NCI-H1694 (cell line): ENCODE measurements at places on chromosomes 2 and 18.

DNA sequence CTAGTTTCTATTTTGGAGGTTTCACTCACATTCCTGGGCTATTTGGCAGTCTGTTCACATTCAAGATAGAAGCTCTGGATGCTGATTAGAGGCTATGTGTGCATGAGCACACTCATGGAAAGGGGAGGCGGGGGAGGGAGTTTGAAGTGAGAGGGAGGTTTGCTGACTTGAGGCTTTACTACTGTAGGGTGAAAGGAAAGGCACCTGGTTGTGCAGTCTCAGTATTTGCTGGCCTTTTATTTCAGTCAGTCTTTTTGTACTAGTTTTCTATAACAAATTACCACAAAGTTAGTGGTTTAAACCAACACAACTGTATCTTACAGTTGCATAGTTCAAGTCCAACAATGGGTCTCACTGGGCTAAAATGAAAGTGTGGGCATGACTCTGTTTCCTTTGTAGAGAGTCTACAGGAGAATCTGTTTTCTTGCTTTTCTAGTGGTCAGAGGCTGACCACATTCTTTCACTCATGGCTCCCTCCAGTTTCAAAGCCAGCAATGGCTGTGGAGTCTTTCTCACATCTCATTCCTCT lies 47.7 kb upstream of the NR4A2 start:
- DNase-seq, result no peak

- DNase-seq, result no peak
Observed at GRCh38 chr18:37514953-37515352, 50.6 kb downstream of the CELF4 start.

DNA sequence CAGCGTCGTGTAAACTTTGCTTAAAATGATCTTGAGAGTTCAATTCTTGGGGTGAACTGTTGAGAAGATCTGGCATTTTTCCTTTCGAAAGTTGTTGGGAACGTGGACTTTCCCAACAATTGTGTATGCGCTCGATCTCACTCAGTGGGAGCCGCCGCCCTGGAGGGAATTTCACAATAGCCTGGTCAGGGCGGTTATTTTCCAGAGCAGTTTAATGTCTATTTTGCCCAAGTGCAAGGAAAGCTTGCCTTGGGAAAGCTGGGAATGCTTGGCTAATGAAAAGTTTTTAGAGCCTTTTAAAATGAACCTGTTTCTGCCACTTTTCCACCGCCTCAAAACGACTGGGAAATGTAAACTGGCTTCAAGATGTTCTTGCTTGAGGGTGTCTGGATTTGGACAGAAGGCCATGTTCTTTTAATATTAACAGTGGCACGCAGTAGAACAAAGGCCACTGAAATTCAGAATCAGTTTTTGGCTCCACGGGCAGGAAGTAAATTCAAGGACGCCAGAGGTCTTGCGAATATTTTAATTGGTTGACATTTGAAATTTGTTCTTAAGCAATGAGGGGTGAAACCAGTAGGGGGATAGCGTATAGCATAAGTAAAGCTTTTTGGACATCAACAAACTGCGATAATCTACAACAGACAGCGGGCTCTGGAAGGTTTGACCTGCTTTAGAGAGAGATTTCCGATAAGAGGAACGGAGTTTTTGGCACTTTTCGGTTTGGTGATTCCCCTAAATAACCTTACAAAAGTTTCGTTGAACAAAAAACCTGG lies 1.2 kb downstream of the CFLAR start:
- peak; percentile 36 for DNase-seq

- no peak for DNase-seq
Observed at GRCh38 chr18:70453058-70453775, 164.4 kb downstream of the SOCS6 start.

- peak; percentile 79 for DNase-seq
Observed at GRCh38 chr2:45922577-45922988, 271.1 kb downstream of the PRKCE start.

GRCh38 chr2:43098539-43098938 lies 127.9 kb downstream of the ZFP36L2 start:
- DNase-seq, result no peak

- no peak for DNase-seq
Observed at GRCh38 chr2:218755567-218756404, 26.2 kb upstream of the CYP27A1 start.

DNA sequence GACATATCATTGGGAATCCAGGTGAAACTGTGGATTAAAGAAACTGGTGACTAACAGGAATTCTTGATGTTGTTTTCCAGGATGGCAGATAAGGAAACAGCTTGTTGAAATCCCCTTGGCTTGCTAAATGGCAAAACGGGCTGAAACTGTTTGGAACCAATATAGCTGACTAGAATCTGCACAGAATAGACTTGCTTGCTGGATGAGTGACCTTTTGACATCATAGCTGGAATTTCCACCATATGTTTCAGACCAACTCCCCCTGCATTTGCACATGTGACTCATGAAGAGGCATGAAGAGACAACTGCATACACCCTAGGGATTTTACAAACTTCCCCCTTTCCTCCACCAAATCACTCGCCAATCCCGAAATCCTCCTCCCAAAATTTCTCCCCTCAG lies 87.7 kb upstream of the LYPD1 start:
- DNase-seq, result no peak

GRCh38 chr2:40034198-40034597 lies 255.1 kb upstream of the THUMPD2 start:
- DNase-seq, result no peak

- peak; percentile 56 for DNase-seq
Observed at GRCh38 chr2:112958428-112959108, 19.2 kb upstream of the IL36G start.

DNA sequence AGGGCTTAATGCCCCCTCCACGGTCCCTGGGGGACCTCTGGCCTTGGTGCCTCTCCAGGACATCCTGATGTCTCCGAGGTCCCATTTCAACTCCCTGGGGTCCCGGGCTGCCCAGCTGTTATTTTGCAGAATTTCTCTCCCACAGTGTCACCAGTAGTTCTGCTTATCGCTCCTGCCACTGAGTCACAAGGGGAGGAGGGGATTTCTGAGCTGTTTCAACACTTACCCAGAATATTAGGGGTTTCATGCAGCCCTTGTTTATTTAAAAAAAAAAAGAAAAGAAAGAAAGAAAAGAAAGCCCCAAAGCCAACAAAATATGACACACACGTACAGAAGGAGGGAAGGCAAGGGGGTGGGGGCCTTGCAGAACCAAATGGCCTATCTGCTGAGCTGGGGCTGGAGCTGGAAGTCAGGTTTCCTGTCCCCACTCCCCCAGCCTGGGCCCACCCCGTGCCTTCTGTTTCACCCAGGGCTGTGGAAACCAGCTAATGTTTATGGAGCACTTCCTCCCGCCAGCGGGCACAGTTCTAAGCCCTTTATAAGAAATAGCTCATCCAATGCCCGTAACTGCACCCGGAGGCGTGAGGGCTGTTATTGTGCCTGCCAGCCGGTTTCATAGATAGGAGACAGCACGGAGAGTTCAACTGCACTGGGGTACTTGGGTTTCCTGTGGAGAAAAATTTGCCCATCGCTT lies 8.4 kb upstream of the ARID5A start:
- no peak for DNase-seq

DNA sequence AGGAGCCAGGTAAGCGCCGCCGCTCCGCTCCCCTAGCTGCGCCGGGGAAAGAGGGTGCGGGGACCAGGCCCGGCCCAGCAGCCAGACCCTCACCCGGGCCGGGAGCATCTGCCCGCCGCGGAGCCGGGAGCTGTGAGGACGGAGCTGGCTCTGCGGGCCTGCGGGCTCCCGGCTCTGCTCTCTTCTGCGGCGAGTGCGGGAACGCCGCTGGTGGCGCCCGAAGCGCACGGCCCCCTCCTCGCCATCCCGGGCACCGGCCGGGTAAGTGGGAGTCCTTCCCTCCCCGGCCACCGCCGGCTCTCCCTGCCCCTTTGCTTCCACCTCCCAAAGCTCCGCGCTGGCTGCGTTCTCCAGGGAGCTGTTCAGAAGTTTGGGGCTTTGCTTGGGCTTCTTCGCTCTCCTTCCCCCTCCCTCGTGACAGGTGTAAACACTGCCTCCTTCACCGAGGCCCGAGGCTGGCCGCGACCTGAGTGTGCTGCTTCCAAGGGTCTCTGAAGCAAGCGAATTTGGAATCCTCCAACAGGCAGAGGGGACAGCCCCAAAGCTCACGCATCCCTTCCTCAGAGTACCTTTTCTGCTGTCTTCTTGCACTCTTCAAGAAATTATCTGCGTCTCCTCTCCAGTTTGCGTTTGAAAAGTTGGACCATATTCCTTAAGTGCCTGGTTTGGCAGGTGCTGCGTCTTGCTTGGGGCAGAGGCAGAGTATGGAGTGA lies 632 bp downstream of the AFTPH start:
- no peak for DNase-seq

- no peak for DNase-seq
Observed at GRCh38 chr2:79292239-79292957, 132.8 kb upstream of the REG3A start.

- DNase-seq, result no peak
Observed at GRCh38 chr18:46155641-46156051, 51.5 kb downstream of the HAUS1 start.

DNA sequence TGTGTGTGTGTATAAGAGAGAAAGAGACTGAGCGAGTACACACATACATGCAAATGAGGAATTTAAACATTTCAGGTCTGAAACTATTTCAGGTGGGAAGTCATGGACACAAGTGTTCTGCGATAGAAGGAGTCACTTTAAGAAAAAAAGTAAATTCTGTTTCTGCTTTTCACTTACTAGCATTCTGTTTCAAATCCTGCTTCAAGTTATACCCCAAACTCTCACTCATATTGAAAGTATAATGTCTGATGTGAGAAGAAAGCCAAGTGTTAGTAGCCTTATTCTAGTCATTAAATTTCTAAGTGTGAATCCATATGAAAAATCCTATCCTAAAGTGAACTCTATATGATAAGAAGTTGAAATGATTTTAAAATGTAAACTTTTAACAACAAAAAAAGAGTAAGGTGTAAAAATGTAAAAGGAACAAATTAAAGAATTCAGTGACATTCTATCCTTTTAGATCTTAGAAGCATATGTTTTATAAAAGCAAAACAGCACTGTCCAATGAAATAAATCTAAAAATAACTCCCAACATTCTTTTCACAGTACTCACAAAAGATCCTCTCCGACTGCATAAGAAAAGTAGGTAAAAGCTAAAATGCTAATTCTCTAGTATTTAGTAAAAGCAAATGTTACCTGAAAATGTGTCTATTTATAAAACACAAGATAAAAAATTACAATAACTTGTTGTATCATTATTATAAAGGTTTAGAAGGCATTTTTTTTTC lies 570.6 kb downstream of the ZEB2 start:
- DNase-seq, result no peak

GRCh38 chr2:186979439-186980116 lies 130.6 kb upstream of the ZSWIM2 start:
- no peak for DNase-seq

- DNase-seq, result no peak
Observed at GRCh38 chr2:20164734-20165478, 60.0 kb downstream of the SDC1 start.

DNA sequence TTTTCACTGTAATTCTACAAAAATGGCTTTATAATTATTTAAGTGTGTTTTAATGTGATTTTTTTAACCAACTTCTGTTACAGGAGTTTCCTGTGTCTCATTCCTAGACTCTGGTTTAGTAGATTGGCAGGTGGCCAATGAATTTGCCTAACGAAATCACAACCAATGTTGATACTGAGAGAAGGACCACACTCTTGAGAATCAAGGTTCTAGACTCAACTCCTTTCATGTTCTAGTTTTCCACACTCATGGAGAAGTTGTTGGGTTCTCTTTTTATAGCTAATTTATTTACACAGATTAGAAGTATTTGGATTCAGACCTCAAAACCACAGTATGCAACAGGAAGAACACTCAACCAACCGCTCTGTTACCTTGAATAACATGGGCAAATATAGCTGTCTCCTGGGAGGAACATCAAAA lies 22.6 kb upstream of the USP34 start:
- DNase-seq, result no peak

GRCh38 chr2:42360493-42360889 lies 526 bp downstream of the COX7A2L start:
- no peak for DNase-seq

- no peak for DNase-seq
Observed at GRCh38 chr2:33509908-33510585, 33.6 kb downstream of the RASGRP3 start.

DNA sequence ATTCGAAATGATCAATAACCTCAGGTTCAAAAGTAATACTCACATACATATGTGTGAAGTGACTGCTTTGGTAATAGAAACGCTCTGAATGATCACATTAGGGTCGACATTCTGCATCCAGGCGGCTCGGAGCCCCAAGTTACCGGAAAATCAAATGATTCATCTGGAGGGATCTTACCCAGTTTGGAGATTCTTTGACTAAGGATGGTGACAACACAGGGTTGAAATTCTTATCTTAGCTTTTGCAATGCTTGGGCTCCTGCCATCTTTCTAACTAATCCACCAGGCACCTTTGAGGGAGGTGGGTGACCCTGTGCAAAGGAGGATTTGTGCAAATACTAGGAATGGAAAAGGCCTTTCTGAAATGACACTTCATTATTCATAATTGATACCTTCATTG lies 10.8 kb downstream of the GBX2 start:
- no peak for DNase-seq

GRCh38 chr2:149152469-149152953 lies 114.0 kb downstream of the LYPD6B start:
- DNase-seq, result no peak

GRCh38 chr2:182081602-182082260 lies 96.1 kb downstream of the PPP1R1C start:
- DNase-seq, result no peak

GRCh38 chr2:154724194-154724797 lies 25.8 kb downstream of the KCNJ3 start:
- DNase-seq, result no peak

- no peak for DNase-seq
Observed at GRCh38 chr2:175355246-175355645, 173.7 kb upstream of the ATP5MC3 start.

GRCh38 chr18:40168026-40168425 lies 1787.0 kb upstream of the PIK3C3 start:
- DNase-seq, result no peak

GRCh38 chr2:44786817-44787214 lies 154.7 kb upstream of the SIX3 start:
- no peak for DNase-seq

- no peak for DNase-seq
Observed at GRCh38 chr2:81658227-81658626, 1353.7 kb upstream of the LRRTM1 start.

- DNase-seq, result no peak
Observed at GRCh38 chr2:28117104-28117596, 226.6 kb downstream of the BABAM2 start.

DNA sequence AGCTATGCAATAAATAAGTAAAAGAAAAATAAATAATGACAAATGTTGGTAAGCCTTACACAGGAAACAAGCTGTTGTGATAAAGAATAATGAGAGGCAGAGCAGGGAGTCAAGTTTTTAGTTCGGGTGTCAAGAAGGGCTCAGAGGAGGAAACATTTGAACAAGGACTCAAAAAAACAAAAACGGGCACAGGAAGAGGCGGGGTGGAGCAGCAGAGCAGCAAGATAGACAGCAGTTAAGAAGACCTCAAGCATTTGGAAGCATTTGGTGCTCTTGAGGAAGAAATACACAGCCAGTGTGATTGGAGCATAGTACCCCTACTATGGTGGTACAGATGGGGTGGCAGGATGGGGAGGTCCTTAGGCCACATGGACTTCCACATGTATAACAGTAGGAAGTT lies 2.8 kb downstream of the TMEM169 start:
- no peak for DNase-seq
